ENCODE measurements at places on chromosomes 16 and 17.
A peak's percentile ranks its signal among the peaks of the same experiment; 100 is the strongest.

- DNase-seq, result no peak
These were observed 646.6 kb downstream of the TOX3 start for GRCh38 chr16:51900221-51900780.

DNA sequence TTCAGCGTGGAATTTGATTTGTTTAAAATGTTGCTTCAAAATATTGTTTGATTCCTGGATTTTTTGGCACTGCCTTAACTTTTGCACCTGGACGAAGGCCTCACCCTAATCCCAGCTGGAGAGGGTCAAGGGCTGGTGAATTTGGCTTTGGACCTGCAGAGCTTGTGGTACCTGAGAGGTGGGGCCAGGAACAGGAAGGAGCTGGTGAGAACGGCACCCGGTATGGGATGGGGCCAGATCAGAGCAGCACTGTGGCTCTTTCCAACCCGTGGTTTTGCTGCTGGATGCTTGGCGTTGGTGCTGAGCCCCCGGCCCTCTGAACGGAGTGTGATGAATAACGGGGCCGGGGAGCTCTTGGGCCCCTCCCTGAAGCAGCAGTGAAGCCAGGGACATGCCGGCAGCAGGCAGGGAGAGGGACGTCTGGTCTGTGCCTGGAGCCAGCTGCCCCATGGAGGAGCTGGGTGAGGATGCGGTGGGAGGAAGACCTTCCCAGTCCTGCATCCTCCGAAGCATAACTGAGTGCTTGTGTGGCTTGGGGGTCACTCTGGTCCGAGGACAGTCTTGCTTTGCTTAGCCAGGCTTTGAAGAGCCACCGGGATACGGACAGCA lies 275.4 kb downstream of the SEC14L1 start:
- no peak for DNase-seq

DNA sequence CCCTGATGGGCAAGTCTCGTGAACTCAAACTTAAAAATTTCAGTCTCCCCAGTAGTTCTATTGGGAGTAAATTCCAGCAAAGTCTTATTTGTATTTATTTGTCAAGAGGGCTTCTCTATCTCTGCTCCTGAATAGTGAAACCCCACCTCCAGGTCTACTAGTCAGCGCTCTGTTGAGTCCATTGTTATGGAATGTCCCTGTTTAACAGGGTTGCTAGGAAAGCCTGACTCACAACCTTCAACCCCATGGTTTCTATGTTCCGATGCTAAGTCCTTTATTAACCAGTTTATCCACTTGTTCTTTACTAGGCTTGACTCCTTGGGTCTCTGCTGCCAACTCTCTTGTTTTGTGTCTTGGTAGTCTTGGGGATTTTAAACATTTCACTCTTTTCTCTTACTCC lies 250.7 kb upstream of the MYOCD start:
- DNase-seq, result no peak

GRCh38 chr17:79033046-79033616 lies 9.2 kb downstream of the C1QTNF1 start:
- DNase-seq, result no peak

- DNase-seq, result peak; percentile 49
These were observed 925 bp downstream of the ZNF689 start for GRCh38 chr16:30609002-30609925.

GRCh38 chr16:55044201-55044975 lies 113.7 kb downstream of the IRX5 start:
- DNase-seq, result no peak

DNA sequence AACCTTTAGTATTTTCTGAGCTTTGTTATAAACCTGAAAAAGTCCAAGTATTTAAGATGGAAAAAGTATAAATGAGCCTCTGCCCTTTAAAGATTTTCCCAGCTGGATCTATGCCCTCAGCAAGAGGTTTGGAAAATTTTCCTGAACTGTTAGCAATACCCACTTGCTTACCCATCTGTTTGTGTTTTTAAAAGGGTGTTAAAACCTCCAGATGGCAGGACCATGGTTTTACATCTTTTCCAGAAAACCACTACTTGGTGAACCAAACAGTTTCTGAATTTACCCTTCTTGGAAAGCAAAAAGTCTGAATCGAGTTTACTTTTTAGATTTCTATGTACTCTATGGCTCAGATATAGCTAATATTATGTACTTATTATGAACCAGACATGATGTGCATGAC lies 719 bp downstream of the PMFBP1 start:
- no peak for DNase-seq

DNA sequence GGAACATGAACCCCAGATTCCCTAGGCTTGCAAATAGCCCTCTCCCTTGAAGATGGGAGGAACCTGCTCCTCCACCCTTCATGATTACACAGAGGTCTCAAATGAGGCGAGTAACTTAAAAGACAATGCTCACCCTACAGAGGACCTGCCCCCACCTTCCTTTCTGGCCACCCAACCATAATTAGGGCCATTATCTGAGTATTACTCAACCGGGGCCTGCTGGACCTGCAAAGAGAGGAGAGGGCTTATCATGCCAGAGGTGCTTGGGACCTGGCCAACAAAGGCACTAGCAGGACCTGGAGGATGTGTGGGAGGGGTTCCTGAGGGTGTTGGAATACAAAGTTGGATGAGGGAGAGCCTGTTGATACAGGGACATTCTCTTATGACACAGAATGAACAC lies 42.4 kb downstream of the RNF157 start:
- no peak for DNase-seq

GRCh38 chr17:80453126-80453997 lies 23.0 kb downstream of the NPTX1 start:
- no peak for DNase-seq

DNA sequence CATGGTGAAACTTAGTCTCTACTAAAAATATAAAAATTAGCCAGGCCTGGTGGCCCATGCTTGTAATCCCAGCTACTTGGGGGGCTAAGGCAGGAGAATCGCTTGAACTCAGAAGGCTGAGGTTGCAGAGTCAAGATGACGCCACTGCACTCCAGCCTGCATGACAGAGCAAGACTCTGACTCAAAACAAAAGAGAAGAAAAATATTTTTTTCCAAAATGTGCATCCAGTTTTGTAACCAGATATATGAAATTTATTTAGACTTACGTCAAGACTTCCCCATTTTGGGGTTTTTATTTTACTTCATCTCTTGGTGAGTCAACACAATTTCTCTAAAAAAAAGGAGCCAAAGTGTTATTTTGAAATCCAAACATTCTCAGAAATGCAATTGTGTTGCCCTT lies 5.5 kb upstream of the TM4SF5 start:
- no peak for DNase-seq

DNA sequence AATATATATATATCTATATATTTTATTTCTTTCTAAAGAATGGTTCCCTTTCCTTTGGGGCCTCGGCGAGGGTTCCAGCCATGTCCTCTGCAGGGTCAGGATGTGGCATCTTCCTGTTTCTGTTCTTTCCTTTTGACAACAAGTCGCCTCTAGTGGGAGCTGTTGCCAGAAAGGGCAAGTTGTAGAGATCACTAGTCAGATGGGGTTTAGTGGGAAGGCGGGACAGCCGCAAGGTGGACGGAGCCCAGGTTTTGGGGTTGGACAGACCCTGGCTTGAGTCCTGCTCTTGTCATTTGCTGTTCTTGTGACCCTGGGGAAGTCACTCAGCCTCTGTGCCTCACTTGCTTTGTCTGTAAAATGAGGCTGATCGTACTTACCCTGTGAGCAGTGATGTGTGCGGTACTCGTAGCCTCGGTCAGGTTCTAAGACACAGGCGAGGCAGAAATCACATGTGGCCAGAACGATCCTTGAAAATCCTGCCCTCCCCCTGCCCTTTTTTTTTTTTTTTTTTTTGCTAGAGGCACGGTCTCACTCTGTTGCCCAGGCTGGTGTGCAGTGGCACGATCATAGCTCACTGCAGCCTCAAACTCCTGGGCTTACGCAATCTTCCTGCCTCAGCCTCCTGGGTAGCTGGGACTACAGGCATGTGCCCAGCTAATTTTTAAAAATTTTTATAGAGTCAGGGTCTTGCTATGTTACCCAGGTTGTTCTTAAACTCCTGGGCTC lies 80.1 kb downstream of the ABCC6 start:
- DNase-seq, result no peak

DNA sequence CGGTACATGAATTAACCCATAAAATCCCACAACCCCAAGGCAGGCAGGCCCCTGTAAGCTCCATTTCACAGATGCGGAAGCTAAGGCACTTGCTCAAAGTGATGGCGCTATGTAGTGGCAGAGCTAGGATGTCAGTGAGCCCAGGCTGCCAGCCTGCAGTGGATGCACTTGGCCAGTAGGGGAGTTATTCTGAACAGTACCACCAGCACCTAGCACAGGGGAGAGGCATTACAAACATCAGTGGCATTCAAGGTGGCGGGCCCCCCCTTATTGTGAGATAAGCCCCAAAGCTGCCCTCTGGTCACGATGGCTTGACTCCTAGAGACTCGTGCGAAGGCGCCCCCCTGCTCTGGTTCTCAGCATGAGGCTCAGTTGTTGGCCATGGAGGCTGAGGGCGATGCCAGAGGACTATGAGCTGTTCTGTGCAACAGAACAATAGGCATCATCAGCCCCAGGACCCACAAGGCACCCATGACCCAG lies 33.8 kb downstream of the GTF3C1 start:
- peak; percentile 30 for DNase-seq

GRCh38 chr16:83269048-83269447 lies 538.7 kb upstream of the HSBP1 start:
- DNase-seq, result no peak

- DNase-seq, result no peak
These were observed 104.3 kb upstream of the DNAH9 start for GRCh38 chr17:11493936-11494335.
